ENCODE measurements at places on chromosomes 1 and 21.

DNA sequence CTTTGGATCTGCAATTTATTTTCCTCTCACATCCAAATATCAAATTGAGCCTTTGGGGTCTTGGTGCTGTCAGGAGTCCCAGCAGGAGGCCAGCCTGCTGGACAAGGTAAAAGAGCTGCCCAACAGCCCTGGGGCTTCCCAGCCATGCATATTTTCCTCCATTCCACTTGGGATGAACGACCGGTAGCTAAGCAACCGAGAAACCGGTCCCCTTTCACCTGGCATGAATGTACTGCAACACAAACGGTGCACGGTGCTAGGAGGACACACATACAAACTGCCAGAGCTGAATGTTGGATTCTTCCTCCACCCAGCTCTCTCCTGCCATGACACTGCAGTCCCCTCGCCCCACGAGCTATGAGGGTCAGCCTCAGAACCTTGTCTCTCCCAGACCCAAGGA lies 42.7 kb downstream of the BCAR3 start:
- peak; percentile 16 for DNase-seq

DNA sequence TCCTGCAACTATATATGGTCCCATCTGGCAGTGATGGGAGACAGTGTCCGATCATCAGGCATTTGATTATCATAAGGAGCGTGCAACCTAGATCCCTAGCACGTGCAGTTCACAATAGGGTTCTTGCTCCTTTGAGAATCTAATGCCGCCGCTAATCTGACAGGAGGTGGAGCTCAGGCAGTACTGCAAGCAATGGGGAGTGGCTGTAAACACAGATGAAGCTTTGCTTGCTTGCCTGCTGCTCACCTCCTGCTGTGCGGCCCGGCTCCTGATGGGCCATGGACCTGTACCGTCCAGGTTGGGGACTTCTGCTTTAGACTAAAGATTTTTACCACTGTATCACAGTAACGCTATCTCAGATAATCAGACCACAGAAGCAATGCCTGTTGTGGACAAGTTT lies 63.8 kb downstream of the TGFB2 start:
- DNase-seq: no peak

DNA sequence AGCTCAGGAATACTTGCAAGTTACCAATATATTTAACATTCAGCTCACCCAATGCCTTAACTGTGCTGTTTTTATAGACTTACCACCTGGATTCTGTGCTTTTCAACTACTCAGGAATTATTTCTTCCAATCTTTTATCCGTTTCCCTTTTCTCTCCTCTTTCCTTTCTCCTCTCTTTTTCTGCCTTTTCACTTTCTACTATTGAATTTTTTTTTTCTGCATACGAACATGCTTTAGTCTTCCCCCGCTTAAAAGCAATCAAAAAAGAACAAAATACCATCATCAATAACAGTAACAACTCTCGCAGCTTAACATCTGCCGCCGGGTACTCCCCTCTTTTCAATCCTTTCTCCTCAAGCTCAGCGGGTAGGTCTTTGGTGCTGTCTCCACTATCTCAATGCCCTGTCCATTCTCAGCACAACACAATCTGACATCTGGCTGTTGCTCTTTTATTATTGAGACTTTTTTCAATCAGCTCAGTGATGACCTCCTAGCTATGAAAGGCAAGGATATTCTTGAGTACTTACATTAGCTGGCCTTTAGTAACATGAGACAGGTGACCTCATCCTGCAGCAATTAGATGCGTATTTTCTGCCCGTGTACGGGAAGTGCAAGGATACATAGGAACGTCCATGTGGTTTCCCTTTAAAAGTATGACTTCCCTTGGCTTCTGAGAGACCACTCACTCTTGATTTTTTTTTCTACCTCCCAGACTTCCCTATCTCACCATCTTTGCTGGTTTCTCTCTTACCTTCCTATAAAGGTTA lies 40.2 kb upstream of the SIPA1L2 start:
- no peak for DNase-seq

- no peak for DNase-seq
These were observed 105.7 kb upstream of the VAV3 start for GRCh38 chr1:108070662-108071061.

GRCh38 chr1:51666478-51666877 lies 49.6 kb downstream of the OSBPL9 start:
- DNase-seq: no peak

GRCh38 chr1:18175530-18176377 lies 68.2 kb downstream of the IGSF21 start:
- DNase-seq: peak; percentile 4

GRCh38 chr1:211258310-211258755 lies 833 bp upstream of the RCOR3 start:
- peak; percentile 75 for DNase-seq

DNA sequence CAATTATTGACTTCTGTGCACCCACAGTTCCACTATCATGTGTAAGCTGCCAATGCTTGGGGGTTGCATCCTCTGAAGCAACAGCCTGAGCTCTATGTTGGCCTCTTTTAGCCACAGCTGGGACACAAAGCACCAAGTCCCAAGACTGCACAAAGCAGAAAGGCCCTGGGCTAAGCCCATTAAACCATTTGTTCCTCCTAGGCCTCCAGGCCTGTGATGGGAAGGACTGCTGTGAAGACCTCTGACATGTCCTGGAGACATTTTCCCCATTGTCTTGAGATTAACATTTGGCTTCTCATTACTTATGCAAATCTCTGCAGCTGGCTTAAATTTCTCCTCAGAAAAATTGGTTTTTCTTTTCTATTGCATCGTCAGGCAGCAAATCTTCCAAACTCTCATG lies 123.7 kb upstream of the DEPDC1 start:
- no peak for DNase-seq

DNA sequence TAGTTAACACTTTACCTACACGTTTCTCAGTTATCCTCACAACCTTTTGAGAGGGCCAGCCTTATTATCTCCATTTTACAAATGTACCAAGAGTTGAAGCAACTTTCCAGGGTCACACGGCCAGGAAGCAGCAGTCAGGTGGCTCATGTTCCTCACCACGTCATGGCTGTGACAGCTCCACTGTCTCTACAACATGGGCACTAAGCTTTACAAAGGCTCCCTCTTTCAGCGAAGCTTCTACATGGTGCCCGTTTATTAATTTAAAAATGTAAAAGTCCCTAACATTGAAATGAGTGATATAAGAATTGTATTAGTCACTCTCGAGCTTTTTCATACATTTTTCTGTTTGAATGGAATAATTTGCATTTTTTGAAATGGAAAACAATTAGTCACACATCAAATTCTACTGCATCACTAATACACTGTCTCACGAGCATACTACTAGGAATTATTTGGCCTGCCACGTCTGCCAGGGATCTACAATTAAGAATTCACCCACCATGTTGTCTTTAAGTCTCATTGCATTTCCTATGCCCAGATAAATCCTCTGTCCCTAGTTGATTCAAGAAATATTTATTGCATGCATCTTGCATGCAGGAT lies 28.4 kb upstream of the LIN9 start:
- no peak for DNase-seq

DNA sequence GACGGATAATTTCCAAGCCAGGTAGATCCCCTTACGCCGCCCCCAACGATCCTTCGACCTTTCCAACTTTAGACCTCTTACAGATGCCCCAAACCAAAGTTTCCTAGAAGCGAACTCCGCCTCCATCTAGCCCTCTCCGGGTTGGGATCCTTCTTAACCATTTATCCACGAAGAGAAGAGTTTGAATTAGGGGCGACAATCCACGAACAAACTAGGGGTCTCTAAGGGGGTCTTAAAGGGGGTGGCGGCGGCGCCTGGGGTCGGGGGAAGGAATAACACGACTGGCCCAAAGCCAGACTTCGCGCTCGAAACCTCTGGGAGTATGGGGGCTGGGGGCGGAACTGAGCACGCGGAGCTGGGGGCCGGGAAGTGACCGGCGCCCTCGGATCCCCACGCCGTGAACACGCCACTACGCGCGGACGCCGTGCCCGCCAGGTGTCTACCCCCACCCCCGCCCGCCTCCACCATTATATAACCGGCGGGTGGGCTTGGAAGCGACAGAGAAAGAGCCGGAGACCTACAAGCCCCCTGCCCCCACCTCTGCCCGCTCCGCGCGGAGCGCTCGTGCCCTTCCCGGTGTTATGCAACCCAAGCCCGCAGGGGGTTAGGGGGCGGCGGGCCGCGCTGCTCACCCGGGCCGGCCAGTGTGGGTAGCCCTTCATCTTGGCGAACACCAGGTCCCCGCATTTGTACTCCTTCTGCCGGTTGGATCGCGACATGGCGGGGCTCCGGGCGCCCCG lies 594 bp downstream of the HDGF start:
- DNase-seq: peak; percentile 27

GRCh38 chr21:29017639-29018237 lies 1.4 kb downstream of the RWDD2B start:
- DNase-seq: no peak

DNA sequence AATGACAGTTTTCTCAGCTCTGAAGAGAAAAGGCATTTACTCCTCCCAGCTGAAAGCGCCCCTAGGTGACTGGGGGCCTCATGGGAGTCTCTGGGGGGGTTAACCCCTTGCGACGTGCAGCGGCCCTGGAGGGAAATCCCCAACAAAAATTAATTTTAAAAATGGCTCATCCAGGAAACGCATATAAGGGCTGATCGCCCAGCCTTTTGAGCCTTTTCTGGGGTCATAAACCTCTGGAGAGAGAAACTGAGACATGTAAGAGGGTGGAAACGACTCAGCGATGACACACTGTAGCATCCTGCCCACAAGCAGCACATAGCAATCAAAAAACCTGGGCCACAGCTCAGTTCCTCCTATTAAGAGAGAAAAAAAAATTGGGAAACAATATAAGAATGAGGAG lies 20.4 kb upstream of the HPDL start:
- no peak for DNase-seq

- no peak for DNase-seq
These were observed 19.6 kb upstream of the PIK3R3 start for GRCh38 chr1:46152016-46152415.

- DNase-seq: no peak
These were observed 57.7 kb downstream of the TRIM11 start for GRCh38 chr1:228348708-228349467.

GRCh38 chr1:182426442-182427430 lies 23.2 kb upstream of the RGSL1 start:
- DNase-seq: no peak

- DNase-seq: no peak
These were observed 34.9 kb downstream of the SYF2 start for GRCh38 chr1:25197235-25197975.

GRCh38 chr1:27581823-27582243 lies 22.1 kb downstream of the AHDC1 start:
- DNase-seq: no peak

- DNase-seq: no peak
These were observed 1.9 kb downstream of the TRMT13 start for GRCh38 chr1:100134872-100135271.

GRCh38 chr1:35129080-35129479 lies 49.9 kb downstream of the ZMYM1 start:
- no peak for DNase-seq

GRCh38 chr1:116172666-116173065 lies 61.5 kb downstream of the MAB21L3 start:
- DNase-seq: no peak

DNA sequence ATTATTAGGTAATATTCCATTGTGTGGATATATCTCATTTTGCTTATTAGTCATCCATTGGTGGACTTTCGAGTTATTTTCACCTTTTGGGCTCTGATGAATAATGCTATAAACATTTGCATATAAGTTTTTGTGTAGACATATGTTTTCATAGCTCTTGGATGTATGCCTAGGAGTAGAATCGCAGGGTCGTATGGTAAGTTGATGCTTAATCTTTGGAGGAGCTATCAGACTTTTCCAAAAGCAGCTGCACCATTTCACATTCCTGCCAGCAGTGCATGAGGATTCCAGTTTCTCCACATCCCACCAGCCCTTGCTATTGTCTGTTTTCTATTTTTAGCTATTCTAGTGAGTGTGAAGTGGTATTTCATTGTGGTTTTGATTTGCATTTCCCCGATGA lies 120.3 kb upstream of the TMEM51 start:
- no peak for DNase-seq

GRCh38 chr1:89170170-89171066 lies 5.4 kb downstream of the GBP7 start:
- no peak for DNase-seq

DNA sequence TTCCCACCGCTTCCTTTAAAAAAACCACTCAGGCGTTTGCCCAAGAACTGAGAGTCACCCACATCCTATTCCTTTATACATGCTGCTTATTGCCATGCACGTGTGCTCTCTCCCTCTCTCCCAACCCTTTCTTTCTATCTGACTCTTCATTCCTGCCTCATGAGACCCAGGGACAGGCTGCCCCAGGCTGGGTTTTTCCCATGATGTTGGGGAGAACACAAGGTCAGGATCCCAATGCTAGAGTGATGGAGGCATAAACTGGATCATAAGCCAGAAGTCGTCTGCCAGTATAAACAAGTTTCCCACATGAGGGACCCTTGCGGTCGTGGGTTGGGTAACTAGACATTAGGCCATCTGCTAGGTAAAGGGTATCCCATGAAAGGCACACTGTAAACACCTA lies 64.9 kb downstream of the CD2 start:
- no peak for DNase-seq

- no peak for DNase-seq
These were observed 88.2 kb downstream of the GFI1 start for GRCh38 chr1:92398519-92398918.

DNA sequence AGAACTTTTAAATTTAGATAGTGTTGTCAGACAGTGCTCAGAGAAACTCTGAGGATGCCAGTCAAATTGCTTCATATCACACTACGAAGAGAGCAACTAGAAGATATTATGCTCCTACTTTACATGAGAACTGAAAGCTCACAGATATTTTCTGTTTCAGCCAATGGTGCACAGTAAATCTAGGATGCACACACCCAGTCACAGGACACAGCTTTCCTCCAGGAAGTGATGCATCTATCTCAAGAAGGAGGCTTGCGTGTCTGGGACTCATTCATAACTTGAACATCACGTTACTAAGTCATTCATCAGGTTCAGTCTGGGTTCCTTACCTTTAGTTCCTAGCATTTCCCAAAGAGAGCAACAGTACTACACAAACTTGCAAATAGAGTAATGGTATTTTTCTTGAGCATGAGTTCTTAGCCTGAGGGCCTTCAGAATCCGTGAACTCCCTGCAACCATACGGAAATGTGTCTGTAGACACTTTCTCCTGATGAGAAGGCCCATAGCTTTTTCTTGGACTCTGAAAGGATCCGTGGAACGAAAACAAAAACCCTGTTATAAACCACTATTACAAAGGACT lies 12.2 kb downstream of the ZNF697 start:
- DNase-seq: no peak

DNA sequence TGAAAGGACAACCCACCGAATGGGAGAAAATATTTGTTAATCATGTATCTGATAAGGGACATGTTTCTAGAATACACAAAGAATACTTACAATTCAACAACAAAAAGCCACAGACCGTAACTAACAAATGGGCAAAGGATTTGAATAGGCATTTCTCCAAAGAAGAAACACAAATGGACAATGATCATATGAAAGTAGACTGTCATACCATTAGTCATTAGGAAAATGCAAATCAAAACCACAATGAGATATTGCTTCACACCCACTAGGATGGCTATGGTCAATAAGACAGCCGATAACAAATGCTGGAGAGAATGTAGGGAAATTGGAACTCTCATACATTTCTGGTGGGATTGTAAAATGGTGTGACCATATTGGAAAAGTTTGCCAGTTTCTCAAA lies 367.2 kb upstream of the SGIP1 start:
- DNase-seq: no peak

- no peak for DNase-seq
These were observed 681.7 kb upstream of the ADAMTS5 start for GRCh38 chr21:27648560-27648959.

- DNase-seq: no peak
These were observed 5.1 kb downstream of the NT5C1A start for GRCh38 chr1:39666772-39667171.

All from midbrain (tissue), 1 donor.